ENCODE measurements at places on chromosomes 5 and 9.

- DNase-seq: no peak
Observed at GRCh38 chr5:90740244-90740799, 181.7 kb downstream of the ADGRV1 start.

DNA sequence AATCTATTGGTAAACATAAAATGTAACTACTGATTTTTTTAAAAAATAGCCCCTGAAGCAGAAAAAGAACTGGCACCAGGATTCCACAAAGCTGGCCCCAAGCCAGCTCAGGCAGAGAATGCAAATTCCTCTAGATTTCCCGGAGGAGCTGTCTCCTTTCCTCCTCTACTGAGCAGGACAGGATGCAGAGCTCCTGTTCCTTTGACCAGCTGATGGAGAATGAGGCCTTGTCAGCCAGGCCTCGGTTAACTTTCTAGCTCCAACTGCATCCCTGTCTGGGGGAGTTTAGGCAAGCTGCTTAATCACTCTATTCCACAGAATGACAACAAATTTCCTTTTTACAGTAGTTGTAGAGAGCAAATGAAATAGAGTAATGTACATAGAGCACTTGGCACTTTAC lies 155.5 kb downstream of the GNAQ start:
- no peak for DNase-seq

GRCh38 chr9:33858423-33858822 lies 41.5 kb downstream of the UBE2R2 start:
- no peak for DNase-seq

- no peak for DNase-seq
Observed at GRCh38 chr5:159972538-159973362, 36.2 kb upstream of the TTC1 start.

- DNase-seq: no peak
Observed at GRCh38 chr5:119385136-119385535, 29.3 kb downstream of the TNFAIP8 start.

GRCh38 chr9:21994556-21995005 lies at the start of gene CDKN2B-AS1:
Gene CDKN2B-AS1, plus strand, starts transcription at chr9:21994791.
- DNase-seq: peak; percentile 81

DNA sequence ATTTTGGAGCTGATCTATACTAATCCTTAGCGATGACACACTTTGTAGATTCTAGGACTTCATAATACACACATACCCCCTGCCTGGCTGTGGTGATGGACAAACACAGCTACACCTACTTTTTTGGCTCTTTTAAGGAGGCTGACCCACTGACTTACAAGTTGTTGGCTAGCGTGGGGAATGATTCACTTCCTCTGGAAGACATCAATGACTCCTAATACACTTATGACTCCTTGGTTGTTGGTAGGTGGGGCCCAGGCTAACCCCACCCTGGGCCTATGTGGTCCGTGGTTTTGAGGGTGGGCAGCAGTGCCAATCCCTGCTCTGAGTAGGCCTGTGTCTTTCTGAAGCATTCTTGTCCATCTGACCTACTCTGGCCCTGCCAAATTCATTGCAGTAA lies 144.4 kb downstream of the SLC12A2 start:
- no peak for DNase-seq

GRCh38 chr5:111676926-111677415 lies 80.0 kb downstream of the NREP start:
- DNase-seq: no peak

DNA sequence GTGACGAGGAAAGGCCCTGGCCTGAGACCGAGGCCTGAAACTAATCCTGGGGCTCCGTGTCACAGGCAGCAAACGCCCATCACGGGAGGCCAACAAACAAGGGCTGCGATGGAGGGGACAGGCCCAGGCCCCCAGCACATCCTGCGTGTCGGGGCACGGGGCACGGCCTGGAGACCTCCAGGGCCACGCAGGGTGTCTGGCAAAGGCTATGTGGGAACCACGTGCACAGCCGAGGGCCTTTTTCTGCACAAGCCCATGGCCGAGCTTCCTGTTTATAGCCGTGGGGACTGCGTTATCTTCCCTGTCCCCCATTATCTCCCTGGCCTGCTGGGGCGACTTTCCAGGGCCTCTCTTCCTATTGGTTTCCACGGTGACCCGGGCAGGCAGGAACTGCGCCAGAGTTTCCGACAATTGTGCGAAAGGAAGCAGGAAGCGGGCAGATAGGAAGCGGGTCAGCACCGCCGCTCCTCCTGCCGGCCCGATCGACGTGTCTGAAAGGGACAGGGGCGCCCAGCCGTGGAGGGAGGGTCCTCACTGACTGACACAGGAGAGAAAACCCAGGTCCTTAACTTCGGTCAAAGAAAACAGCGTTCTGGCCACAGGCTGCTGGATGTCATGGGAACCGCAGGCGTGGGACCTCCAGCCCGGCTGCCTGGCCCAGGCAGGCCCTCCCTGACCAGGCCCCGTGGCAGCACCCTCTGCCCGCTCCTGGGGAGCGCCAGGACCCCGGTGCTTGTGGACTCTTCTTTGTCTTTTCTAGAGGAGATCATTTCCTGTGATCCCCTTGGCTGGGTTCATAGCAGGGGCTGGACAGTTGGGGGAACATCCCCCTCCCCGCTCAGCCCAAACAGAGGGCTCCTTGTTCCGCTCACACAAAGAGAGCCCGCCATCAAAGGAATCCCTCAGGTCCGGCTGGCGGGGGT lies 29.1 kb upstream of the SEC16A start:
- DNase-seq: no peak

DNA sequence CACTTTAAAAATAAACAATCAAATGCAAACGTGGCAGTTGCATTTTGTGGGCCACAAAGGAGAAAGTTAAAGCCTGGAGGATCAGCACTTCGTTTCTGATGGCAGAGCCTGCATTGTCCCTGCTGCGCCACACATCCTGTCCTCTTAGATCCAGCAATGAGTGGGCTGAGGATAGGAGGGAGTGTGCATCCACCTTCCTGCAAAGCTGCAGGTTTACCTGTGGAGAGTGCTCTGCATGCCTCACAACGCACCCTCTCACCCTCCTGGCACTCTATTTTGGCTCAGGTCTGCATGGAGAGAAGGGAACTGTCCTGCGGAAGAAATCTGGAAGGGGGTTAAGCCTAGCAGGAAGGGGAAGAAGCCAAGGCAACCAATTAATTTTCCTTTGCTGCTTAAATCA lies 212.2 kb upstream of the SLC24A2 start:
- DNase-seq: no peak

GRCh38 chr5:179134511-179134910 lies 74.3 kb downstream of the ZNF354C start:
- no peak for DNase-seq

- DNase-seq: no peak
Observed at GRCh38 chr5:29208024-29208423, 1985.5 kb upstream of the CDH6 start.

- no peak for DNase-seq
Observed at GRCh38 chr5:142795251-142795650, 25.1 kb downstream of the ARHGAP26 start.

- DNase-seq: no peak
Observed at GRCh38 chr5:112533362-112533761, 114.3 kb upstream of the EPB41L4A start.

DNA sequence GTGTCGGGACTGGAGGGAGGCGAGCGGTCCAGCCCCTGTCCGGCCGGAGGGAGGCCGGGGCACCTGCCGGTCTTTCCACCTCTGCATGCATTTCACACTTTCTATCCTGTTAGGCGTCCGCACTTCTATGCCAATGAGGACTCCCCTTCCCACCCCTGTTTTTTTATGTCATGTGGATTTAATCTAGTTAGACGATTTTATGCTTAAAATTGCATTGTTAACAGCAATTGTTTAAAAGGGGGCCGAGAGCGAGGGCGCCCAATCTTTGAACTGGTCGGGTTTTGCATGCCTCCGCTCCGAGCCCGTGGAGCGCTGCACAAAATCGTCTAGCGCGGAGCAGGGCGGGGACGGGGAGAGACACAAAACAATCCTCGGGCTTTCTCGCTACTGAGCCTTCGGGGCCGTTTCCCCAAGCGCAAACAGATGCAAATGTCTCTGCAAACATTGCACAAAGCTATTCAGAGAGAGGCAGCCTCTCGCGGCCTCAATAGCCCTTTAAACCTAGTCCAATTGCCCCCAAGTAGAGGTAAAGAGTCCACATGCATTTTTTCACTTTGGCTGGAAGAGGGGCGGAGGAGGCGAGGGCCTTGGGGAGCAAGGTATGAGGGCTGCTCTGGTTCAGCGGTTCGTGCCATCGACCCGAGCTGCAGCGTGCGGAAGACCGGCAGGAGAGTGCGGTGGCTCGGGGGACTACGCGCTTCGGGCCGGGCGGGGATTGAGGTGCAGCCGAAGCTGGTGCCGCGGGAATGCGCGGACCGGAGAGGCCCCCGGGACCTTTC lies 37.5 kb upstream of the TIFAB start:
- DNase-seq: no peak

- DNase-seq: no peak
Observed at GRCh38 chr9:114081441-114082016, 3.4 kb upstream of the AMBP start.

DNA sequence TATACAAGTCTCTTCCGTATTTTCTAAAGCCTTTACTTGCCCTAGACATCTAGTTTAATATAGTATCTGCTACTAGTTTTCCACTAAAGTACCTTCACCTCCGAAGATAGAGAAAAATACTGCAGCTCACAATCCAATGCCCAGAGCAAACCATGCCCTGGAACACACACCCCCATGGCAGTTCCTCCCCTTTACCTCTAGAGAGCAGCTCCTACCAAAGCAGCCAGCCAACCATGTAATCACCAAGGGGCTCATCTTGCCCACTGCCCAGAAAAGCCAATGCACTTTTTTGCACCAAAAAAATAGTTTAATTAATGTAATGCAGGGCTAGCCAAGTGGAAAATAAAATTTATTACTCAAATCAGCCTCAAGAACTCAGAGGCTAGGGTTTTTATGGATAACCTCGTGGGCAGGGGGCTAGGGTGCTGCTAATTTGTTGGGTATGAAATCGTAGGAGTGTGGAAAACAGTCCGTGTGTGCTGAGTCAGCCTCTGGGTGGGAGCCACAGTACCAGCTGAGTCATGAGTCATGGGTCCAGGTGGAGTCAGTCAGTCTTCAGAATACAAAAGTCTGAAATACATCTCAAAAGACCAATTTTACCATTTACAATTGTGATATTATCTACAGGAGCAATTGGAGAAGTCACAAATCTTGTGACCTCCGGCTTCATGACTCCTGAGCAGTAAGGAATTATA lies 120.1 kb upstream of the ACO1 start:
- no peak for DNase-seq

GRCh38 chr9:15641291-15641690 lies 88.4 kb downstream of the CCDC171 start:
- DNase-seq: no peak

GRCh38 chr5:113390224-113390623 lies 44.6 kb downstream of the TSSK1B start:
- DNase-seq: no peak

- no peak for DNase-seq
Observed at GRCh38 chr5:78221964-78222451, 72.5 kb downstream of the AP3B1 start.

- DNase-seq: no peak
Observed at GRCh38 chr5:60229691-60230185, 336.2 kb upstream of the PDE4D start.

GRCh38 chr5:56356121-56356835 lies 123.1 kb upstream of the ANKRD55 start:
- no peak for DNase-seq

GRCh38 chr9:16985559-16986348 lies 115.3 kb upstream of the BNC2 start:
- no peak for DNase-seq

DNA sequence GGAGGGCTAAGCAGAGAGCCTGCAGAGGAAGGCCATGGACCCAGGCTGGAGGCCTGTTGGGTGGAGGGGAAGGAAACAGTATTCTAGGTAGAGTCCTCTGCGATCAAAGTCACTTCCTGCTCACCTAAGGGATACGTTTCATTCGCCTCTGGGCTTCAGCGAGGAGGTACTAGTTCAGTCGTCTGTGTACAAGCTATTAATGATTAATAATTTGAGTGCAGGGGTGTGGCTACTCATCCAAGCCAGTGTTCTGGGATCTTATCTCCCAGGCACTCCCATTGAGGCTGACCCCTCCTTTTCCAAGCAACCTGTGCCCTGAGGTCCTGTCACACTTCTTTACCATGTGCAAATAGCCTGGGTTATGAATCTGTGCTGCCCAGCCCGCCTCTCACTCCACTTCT lies 25.2 kb downstream of the RALGPS1 start:
- DNase-seq: no peak

GRCh38 chr9:36576866-36577265 lies 4.2 kb downstream of the MELK start:
- no peak for DNase-seq

GRCh38 chr5:149141957-149142851 lies 911 bp downstream of the ABLIM3 start:
- DNase-seq: peak; percentile 29

GRCh38 chr9:91770229-91770628 lies 179.8 kb downstream of the ROR2 start:
- no peak for DNase-seq

DNA sequence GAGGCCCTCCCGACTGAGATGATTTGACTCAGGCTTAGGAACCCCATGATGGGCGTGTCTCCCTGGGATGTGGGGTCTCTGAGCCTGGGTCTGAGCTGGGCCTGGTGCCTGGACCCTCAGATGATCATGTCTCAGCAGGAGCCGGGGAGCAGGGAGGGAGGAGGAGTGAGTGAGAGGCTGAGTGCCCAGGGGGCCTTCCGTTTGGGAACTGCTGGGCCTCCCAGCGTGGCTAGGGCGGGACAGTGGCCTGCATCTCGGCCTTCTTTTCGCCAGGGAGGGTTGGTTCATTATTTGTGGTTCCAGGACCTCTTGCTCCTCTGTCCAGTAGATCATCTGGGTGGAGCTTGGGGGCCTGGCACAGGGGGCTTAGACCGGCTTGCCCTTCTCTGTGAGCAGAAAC lies 5.6 kb downstream of the PRRX2 start:
- no peak for DNase-seq

DNA sequence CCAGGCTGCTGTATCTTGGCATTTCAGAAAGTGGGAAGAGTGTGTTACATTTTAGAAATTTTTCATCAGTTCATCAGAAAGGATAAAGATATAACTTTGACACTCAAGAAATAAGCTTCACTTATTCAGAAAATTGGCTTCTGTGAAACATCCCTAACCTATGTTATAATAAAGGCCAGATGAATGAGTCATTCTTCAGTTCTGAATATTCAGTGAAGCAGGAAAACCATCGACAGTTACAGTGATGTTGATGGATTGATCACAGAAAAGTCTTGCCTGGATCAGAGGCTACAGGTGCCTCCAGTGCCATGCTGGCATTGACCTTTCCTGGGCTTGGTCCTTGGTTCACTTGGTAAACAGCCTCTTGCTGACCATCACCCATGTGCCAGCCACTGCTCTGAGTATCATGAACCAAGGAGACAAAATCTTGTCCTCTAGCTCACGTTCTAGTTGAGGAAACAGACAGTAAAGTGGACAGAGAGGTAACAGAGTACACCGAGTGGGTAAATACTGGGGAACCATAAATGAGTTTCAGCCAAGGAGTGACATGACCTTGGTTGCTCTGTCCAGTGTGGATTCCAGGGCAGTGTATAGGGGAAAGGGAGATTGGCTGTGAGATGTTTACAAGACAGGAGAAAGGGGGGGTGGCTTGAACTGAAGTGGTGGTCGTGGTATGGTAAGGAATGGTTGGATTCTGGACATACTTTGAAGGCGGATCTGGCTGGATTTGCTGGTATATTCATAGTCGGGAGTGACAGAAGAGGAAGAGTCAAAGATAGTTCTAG lies 98.6 kb downstream of the AMBP start:
- no peak for DNase-seq
